Breast epithelium (tissue), 4 donors: ENCODE measurements at places on chromosomes 5 and 9.

DNA sequence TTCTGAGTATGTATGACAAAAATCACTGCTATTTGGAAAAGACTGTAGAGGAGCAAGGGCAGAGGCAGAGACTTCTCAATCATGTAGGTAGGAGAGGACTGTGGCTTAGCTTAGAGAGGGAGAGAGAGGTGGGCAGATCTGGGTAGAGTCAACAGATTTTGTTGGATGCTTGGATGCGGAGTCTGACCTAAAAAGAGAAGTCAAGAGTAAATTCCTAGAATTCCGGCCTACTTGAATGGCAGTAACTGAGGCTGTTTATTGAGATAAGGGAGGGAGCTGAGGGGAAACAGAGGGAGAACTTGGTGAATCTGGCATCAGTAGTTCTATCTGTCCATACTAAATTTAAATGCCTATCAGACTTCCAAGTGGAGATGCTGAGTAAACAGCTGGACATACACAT, 2.4 kb downstream of the TICAM2 start:
- H3K27me3 ChIP-seq, result no peaks in the 10 kb centered on the region
- no peaks in the 10 kb centered on the region for H3K4me1 ChIP-seq
- H3K4me3 ChIP-seq, result no peak overlapping the region
- DNase-seq, result no peak

- no peaks in the 10 kb centered on the region for H3K27me3 ChIP-seq
- H3K27ac ChIP-seq, result no peak overlapping the region
- H3K4me1 ChIP-seq, result no peaks in the 10 kb centered on the region
- DNase-seq, result no peak
- H3K36me3 ChIP-seq, result no peaks in the 10 kb centered on the region
- H3K4me3 ChIP-seq, result no peak overlapping the region
Measured at GRCh38 chr5:76742583-76742982, 26.7 kb downstream of the F2R start.

DNA sequence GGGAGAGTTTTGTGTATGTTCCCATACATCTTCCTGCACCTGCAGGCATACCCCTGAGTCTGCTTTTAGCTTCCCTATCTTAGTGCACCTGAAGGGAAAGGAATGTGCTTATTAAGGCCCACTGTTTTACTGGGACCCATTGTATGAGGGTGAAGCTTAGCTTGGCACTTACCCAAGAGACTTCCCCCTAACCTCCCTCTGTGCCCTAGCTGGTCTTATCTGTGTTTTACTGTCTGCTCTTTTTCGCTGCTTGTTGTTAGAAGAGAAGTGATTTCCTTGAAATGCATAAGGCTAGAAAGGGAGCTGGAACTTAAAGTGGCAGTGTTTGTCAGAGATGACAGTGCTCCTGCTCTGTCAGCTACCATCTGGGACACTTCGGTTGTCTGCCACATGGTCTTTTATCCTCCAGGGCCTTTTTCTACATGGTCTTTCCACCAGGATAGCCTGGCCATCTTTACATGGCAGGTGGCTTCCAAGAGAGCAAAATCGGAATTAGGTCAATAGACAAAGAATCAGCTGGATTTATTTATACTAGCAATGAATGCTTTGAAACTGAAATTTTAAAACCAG, 122.5 kb upstream of the SLC44A1 start:
- no peak for DNase-seq
- no peaks in the 10 kb centered on the region for H3K4me1 ChIP-seq
- H3K27ac ChIP-seq, result no peak overlapping the region
- no peak overlapping the region for H3K4me3 ChIP-seq
- H3K27me3 ChIP-seq, result no peaks in the 10 kb centered on the region
- no peaks in the 10 kb centered on the region for H3K36me3 ChIP-seq

- no peak for DNase-seq
- no peaks in the 10 kb centered on the region for H3K27me3 ChIP-seq
- H3K27ac ChIP-seq, result no peak overlapping the region
- H3K4me3 ChIP-seq, result no peak overlapping the region
Measured at GRCh38 chr9:26773056-26773455, 119.5 kb downstream of the CAAP1 start.

GRCh38 chr5:31855134-31856040, 216.5 kb downstream of the PDZD2 start:
- no peaks in the 10 kb centered on the region for H3K4me1 ChIP-seq
- no peaks in the 10 kb centered on the region for H3K27me3 ChIP-seq
- peak overlapping the region; percentile 61 for H3K27ac ChIP-seq
- H3K4me3 ChIP-seq, result peak overlapping the region; percentile 45

DNA sequence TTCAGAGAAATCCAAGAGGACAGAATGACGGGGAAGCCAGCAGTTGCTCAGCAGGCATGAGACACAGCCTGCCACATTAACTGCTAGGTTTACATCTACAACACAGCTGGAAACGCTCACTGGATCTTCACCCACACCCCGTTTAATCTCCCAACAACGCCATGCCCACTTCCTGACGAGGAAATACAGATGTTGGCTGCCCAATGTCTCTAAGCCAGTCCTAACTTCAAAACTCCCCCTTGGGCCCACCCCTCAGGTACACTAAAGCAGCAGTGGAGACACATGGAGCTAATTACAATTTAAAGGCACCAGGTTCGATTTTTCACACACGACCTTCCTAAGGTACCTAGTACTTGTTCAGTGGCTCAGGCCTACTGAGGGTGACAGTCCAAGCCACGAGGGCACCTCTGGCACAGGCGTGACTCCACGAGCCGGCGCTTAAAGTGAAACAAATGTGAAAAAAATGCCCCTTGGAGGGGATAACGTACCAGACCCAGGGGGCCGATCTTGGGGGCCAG, 904 bp downstream of the RPL12 start:
- peak overlapping the region; percentile 90 for H3K4me3 ChIP-seq
- H3K36me3 ChIP-seq, result peaks cover 8% of the 10 kb centered on the region
- no peaks in the 10 kb centered on the region for H3K4me1 ChIP-seq
- no peak for DNase-seq
- H3K27me3 ChIP-seq, result no peaks in the 10 kb centered on the region

GRCh38 chr9:83385317-83385716, 152.9 kb downstream of the FRMD3 start:
- H3K4me3 ChIP-seq, result no peak overlapping the region
- H3K27me3 ChIP-seq, result no peaks in the 10 kb centered on the region
- DNase-seq, result no peak
- H3K27ac ChIP-seq, result no peak overlapping the region
- no peaks in the 10 kb centered on the region for H3K4me1 ChIP-seq

DNA sequence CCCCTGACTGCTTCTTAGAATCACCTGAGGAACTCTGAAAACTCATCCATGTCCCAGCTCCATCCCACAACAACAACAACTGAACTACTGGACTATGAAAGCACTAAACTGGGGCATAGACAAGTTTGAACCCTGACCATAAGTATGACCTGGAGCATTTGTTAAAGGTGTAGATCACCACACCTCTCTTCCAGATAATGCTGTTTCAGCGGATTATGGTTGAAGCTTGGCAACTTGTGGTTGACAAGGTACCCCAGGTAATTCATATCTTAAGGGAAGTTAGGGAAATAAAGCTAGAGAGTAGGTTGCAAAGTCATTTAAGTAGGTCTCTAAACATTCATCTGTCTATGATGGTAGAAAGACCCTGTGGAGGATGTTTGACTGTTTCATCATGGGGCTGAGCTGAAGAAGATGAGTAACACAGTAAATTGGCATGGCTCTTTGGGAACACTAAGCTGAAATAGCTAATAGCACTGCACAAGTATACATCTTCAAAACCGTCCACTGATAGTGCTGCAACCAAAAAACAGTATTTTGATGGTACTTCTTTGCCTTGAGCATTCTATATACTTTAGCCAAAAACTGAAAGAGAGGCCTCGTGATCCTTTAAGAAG, 80.2 kb downstream of the TMEM174 start:
- DNase-seq, result no peak
- H3K27ac ChIP-seq, result no peak overlapping the region
- H3K36me3 ChIP-seq, result no peaks in the 10 kb centered on the region

- H3K36me3 ChIP-seq, result no peaks in the 10 kb centered on the region
- no peak for DNase-seq
- H3K4me3 ChIP-seq, result no peak overlapping the region
- H3K4me1 ChIP-seq, result no peaks in the 10 kb centered on the region
- H3K27me3 ChIP-seq, result no peaks in the 10 kb centered on the region
- no peak overlapping the region for H3K27ac ChIP-seq
Measured at GRCh38 chr5:171270136-171270535, 38.9 kb upstream of the TLX3 start.

DNA sequence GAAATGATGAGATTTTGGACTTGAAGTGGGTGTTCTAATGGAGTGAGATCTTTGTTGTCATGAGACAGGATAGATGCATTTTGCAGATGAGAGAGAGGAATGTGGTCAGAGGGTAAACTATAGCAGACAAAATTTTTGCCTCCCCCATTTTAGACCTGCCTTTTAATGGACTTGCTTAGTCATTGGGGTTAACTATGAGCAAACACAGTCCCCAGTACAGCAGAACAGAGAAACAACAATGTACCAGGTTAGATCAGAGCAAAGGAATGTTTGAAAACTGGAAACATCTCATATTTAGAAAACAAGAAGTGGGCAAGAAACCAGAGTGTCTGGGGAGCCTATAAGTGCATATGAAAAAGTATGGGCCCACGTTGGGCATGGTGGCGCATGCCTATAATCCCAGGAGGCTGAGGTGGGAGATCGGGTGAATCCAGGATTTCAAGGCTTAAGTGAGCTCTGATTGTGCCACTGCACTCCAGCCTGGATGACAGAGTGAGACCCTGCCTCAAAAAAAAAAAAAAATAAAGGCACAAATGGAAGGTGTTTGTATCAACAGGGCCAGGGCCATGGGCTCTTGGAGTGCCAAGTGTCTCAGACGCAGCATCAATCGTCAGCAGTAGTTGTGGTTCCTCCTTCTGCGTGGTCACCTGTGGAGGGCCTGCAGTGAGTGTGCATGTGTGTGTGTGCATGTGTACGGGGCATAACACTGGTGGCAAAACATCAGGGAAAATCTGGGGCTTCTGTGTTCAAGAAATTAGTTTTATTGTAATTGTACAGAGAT, 214.4 kb upstream of the S1PR3 start:
- no peak overlapping the region for H3K27ac ChIP-seq
- no peaks in the 10 kb centered on the region for H3K36me3 ChIP-seq
- DNase-seq, result no peak

DNA sequence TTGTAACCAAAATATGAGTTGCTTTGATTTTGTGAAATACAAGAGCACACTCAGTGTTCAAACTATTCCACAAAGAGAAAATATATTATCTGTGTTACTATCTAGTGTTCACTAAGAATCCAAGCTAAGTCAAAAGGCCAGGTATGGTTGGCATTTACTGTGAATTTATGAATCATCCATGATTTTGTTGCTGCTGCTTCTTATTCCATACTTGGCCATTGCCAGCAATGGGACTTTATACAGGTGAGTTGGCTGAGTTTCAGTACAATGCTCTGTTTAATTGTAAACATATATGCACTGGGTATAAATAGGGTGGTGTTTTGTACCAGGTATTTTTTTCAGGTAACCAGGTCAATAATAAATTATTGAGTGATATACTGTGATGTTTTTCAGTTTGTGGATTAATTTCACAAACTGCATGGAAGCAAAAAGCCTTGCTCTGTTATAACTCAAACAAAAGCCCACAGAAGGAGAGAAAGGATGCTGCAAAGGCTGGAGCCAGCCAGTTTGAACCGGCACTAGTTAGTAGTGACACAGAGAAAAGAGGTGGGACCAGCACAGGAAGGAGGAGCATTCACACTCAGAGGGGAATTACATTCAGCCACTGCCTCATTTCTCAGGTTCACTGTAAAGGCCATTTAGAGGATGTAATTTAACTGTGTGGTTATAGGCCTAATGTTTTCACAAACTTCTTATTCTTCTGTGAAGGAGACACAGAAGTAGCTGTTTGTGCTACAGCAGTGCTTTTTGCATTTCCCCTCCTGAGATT, 381.8 kb downstream of the ADGRV1 start:
- H3K4me3 ChIP-seq, result no peak overlapping the region
- H3K27me3 ChIP-seq, result no peaks in the 10 kb centered on the region
- H3K36me3 ChIP-seq, result no peaks in the 10 kb centered on the region
- peak; percentile 20 for DNase-seq

DNA sequence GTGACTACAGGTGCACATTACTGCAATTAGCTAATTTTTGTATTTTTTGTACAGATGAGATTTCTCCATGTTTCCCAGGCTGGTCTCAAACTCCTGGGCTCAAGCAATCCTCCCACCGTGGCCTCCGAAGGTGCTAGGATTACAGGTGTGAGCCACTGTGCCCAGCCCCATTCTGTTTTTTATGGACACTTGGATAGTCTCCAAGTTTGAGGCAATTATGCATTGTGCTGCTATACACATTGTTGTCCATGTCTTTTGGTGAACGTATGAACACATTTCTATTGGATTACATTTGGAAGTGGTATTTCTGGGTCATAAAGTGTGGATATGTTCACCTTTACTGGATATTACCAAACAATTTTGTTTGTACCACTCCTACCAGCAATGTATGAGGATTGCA, 22.4 kb upstream of the PLPP1 start:
- H3K27me3 ChIP-seq, result no peaks in the 10 kb centered on the region
- no peak for DNase-seq
- H3K4me3 ChIP-seq, result no peak overlapping the region
- H3K4me1 ChIP-seq, result no peaks in the 10 kb centered on the region

- H3K4me1 ChIP-seq, result no peaks in the 10 kb centered on the region
- no peak overlapping the region for H3K4me3 ChIP-seq
Measured at GRCh38 chr9:22037954-22038690, 29.0 kb upstream of the CDKN2B start.

GRCh38 chr9:4657426-4658159, 4.5 kb upstream of the PLPP6 start:
- no peaks in the 10 kb centered on the region for H3K27me3 ChIP-seq
- no peak for DNase-seq
- no peak overlapping the region for H3K27ac ChIP-seq
- no peaks in the 10 kb centered on the region for H3K36me3 ChIP-seq

DNA sequence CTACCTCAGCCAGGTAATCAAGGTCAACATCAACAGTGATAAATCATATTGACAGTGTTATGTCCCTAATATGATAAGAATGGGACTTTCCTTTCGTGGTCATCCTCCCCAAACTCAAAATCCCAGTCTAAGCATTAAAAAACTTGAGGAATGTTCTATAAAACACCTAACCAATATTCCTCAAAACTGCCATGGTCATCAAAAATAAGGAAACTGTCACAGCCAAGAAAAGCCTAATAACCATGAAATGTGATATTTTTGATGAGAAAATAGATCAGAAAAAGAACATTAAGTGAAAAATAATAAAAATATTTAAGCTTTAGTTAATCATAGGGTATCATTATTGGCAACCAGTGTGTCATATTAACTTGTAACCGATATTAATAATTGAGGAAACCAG, 232.1 kb upstream of the ATP10B start:
- no peaks in the 10 kb centered on the region for H3K36me3 ChIP-seq
- no peaks in the 10 kb centered on the region for H3K27me3 ChIP-seq
- H3K4me1 ChIP-seq, result no peaks in the 10 kb centered on the region
- no peak overlapping the region for H3K27ac ChIP-seq
